Cerebellar nuclear complex (tissue), 1 donor: ENCODE measurements at places on chromosomes 16 and 17.
A peak's percentile ranks its signal among the peaks of the same experiment; 100 is the strongest.

DNA sequence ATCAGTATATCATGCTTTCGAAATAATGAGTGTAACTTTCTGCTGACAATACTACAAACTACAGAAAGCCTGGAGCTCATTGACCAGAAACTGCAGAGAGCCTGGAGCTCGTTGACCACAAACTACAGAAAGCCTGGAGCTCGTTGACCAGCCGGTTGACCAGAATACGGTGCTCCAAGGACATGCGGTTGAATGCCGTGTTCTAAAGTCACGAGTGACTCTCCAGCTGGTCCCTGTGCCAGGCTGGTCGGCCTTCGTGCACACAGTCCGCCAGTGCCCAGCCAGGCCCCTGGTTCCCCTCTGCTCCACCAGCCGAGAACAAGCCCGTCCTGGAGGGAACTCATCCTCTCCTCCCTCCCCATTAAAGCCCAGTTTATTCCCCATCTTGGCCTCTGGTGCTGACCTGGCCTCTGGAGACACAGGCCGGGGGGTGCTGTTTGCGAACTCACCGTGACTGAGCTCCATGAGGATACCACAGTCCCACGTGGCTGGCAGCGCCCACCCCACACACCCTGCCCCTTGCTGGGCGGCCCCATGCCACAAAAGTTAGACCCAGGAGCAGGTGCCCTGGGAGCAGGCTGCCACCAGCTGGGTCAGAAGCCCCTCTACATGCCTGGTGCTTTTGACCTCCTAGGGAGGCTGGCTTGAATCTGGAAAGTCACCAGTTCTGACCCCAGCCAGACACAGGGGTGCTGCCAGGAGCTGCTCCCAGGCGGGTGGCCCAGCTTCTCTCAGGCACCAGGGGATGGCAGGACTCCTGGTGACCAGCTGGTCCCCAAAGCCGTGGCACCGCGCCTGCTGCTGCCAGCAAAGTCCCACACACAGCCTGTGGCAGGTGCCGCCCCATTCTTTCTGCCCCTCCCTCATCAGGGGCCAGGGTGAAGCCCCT lies 15.5 kb upstream of the CDH15 start:
- no peak for DNase-seq

- DNase-seq, result no peak
Measured at GRCh38 chr17:72683506-72684404, 408.7 kb downstream of the SLC39A11 start.

GRCh38 chr17:74545843-74546230 lies at the start of gene CD300C:
CD300C (minus strand) TSS chr17:74546115; CDS start chr17:74545782, 333 bp downstream.
- DNase-seq, result no peak

- no peak for DNase-seq
Measured at GRCh38 chr16:69194488-69194887, 7.5 kb downstream of the SNTB2 start.

DNA sequence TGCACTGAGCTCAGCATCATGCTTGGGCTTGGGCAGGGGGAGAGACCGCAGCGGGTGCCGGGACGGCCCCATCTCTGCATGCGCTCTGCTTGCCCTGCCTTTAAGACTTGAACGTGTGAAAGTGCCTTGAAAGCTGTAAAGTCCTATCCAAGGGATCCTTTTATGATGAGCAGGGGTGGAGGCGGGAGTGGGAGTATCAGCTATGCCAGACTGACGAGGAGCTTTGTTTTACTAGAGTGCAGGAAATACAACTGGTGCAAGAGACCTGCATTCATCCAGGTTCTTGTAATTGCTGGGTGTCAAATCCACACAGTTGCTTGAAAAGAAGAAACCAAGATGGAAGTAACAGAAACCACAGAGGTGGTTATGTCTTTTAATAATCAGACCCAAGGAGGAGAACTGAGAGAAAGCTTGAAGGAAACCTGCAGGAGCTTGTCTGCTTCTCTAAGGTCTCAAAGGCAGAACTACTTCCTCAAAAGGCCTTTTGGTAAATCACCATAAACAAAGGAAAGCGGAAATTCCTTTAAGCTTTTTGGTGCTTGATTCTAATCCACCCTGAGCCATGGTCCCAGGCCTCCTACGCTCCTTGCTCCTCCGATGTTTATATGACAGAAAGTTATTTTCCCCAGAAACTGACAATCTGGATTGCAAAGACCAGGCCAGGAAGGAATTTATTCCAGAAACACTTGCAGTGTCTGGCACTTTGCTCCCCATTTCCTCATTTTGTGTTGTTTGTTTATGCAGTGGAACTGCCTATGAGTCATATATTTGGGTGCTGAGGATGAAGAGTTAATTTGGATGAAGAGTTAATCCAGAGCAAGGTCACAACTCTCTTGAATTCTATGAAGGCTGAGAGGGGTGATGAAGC lies 51.3 kb upstream of the FBXO47 start:
- no peak for DNase-seq

DNA sequence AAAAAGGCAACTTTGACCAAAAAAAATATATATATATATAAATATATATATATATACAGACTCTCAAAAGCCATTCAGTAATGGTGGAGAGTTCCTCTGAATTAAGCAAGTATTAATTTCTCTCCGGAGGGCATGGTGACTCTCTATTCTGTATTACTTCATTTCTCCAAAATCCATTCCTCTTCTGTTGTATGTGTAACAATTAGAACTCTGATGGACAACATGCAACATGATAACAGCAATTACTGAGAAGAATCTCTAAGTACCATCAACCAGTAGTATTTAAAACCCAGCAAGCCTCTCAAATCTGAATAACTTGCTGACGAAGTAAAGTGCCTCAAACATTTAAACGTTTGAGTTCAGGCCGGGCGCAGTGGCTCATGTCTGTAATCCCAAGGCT lies 2.3 kb downstream of the GRB2 start:
- no peak for DNase-seq

GRCh38 chr17:2435181-2435741 lies 34.4 kb upstream of the MNT start:
- no peak for DNase-seq

- no peak for DNase-seq
Measured at GRCh38 chr16:73329358-73330286, 281.7 kb upstream of the ZFHX3 start.

GRCh38 chr17:42554250-42555121 lies 1.8 kb downstream of the HSD17B1 start:
- peak; percentile 53 for DNase-seq

GRCh38 chr16:9092282-9092977 lies 986 bp downstream of the HAPSTR1 start:
- DNase-seq, result no peak

GRCh38 chr17:29162082-29162908 lies 17.9 kb downstream of the MYO18A start:
- DNase-seq, result no peak

- no peak for DNase-seq
Measured at GRCh38 chr17:75776386-75777295, 8.0 kb upstream of the UNK start.

DNA sequence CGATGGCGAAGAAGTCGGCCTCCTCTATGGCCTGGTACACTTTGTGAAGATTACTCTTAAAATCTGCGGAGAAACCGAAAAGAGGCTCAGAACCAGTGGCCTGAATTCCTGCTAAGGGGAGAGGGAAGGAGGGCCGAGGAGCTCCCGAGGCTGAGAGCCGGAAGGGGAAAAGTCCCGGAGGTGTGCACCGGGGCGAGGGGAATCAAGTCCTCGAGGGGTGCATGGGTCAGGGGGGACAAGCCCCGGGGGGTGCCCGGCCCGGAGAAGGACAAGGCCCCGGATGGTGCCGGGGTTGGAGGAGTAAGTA lies 495 bp downstream of the PARN start:
- DNase-seq, result no peak

- DNase-seq, result no peak
Measured at GRCh38 chr17:43211123-43211479, 574 bp upstream of the TMEM106A start.

GRCh38 chr16:14958970-14959369 lies 15.9 kb upstream of the PDXDC1 start:
- no peak for DNase-seq

DNA sequence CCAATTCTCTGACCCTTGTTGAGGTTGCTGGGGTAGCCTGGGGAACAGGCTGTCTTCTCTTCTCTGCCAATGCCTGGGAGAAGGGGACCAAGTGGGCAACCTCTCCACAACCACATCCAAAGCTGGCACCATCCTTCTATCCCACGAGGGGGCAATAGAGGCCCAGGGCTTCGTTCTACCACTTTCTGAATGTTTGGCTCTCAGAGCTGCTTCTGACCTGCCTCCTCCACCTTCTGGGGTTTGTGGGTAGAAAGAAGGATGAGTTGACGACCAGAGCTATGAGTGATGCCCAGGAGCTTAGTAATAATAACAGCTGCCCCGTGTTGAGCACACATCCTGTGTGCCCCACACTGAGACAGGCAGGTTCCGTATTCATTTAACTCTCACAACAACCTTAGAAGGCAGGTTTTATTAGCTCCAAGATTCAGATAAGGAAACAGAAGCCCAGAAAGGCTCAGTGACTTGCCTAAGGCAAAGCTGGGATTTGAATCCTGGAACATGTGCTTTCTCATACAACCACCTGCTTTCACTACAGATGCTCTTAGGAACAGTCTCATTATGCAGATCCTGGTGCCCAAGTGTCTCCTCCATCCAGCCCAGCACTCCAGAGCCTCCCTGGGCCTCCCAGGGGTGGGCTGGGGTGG lies 11.1 kb downstream of the TSPOAP1 start:
- DNase-seq, result no peak

GRCh38 chr17:49698005-49698404 lies 9.8 kb downstream of the SLC35B1 start:
- no peak for DNase-seq

GRCh38 chr17:50866950-50867362 lies 802 bp upstream of the TOB1 start:
- no peak for DNase-seq

DNA sequence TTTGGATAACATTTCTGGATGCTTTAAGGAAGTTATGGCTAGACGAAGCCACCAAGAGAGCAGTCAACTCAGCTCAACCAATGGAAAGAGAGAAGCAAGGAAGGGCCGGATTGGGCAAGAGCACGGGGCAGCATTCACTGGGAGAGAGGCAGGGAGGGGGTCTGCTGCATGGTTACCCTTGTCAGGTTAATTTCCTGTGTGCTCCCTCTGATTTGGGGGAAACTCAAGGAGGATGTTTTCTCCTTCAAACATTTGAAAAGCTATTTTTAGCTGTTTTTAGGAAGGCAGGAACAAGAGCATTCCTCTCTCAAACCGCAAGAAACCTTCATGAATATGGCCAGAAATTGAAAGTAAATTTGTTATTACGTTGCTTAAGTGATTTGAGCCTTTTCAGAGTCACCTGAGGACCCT lies 118.5 kb upstream of the ZFHX3 start:
- DNase-seq, result no peak

- DNase-seq, result no peak
Measured at GRCh38 chr17:247767-248166, 66.3 kb upstream of the DOC2B start.

- no peak for DNase-seq
Measured at GRCh38 chr16:2237493-2238149, 1.4 kb downstream of the DNASE1L2 start.

GRCh38 chr16:48576927-48577326 lies 33.1 kb downstream of the N4BP1 start:
- no peak for DNase-seq

DNA sequence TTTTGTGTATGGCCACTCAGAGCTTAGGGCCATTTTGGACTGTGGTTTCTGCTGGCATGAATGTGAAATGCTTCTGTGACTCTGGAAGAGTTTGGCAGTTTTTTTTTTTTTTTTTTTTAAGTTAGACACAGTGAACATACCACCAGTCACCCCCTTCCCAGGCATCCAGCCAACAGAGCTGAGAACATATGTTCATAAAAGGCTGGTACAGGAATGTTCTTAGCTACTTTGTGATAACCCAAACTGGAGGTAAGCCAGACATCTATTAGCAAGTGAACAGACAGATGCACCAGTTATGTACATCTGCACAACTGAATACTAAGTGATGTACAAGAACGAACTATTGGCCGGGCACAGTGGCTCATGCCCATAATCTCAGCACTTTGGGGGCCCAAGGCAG lies 92.7 kb downstream of the ABCC1 start:
- DNase-seq, result no peak

DNA sequence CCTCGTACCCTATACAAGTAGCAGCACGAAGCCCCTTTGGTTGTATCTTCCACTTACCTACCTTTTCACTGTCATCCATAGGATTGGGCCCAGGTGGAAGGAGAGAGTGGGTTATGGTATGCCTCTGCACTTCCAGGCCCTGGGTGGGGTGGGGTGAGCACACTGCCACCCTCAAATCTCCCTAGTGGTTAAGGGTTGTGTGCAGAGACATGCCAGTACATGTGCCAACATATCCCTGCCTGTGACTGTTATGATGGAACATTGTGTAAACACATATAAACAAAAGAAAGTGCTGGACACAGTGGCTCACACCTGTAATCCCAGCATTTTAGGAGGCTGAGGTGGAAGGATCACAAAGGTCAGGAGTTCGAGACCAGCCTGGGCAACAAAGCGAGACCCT lies 11.1 kb downstream of the HROB start:
- DNase-seq, result no peak

GRCh38 chr16:69870761-69871160 lies 80.4 kb upstream of the CLEC18A start:
- no peak for DNase-seq

GRCh38 chr17:79005063-79005861 lies 4.3 kb downstream of the CANT1 start:
- DNase-seq, result peak; percentile 81

GRCh38 chr17:56724664-56725063 lies 109.1 kb downstream of the C17orf67 start:
- no peak for DNase-seq
